Activated CD4-positive, alpha-beta T cell treated with anti-CD3 and anti-CD28 coated beads, Interleukin-2, Interleukin-6, amounts not matched to agents 100 ng/mL and 50 ng/mL, durations not matched to agents 16 hours and 8 hours (primary cell): ENCODE measurements at places on chromosomes 6 and 20.

DNA sequence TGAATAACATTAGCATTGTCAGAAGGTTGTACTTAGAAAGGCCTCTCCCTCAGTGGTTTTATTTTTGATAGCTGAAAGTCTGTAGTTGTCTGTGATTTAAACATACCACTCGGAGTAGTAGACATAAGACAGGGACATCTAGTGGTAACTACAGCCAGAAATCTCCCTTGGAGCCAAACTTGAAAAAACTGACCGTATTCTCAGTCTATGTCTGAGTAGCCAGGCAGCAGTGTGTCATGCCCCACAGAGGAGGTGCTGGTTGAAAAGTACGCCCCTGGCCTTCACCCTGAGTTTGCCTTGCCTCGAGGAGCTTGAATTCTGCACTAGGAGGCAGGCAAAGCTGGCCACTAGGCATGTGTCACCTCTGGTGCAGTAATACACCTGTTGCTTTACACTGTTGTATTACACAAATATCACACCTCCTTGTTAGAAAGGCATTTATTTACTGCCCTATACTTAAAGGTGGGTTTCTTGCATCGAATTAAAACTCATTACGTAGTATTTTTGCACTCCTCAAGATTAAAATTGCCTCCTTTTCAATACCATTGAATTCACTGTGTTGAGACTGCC, 20.8 kb downstream of the ZBTB2 start:
- no peak for DNase-seq

DNA sequence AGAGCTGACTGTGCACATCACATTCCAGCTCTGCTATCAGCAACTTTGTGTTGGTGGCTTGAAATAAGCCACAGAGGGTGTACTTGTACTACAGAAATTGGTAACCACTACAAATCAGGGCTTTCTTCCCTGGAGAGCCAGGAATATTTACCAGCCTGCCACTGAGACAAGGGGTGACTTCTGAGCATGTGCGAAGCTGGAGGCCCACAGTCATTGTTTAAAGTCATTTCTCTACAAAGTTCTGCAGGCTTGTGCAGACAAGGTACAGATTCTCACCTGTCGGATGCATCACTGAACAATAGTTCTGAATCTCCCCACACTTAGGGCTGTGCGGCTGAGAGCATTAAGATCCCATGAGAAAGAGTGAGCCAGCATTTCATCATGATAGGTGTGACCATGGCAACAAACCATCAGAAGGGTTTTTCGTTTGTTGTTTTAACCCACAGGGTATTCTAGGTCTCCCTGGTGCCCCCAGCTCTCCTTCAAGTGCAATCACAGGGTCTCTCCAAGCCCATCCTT, 292.8 kb downstream of the CDC5L start:
- DNase-seq = no peak

GRCh38 chr6:25735261-25735660, 19.3 kb upstream of the SLC17A4 start:
- DNase-seq = no peak

DNA sequence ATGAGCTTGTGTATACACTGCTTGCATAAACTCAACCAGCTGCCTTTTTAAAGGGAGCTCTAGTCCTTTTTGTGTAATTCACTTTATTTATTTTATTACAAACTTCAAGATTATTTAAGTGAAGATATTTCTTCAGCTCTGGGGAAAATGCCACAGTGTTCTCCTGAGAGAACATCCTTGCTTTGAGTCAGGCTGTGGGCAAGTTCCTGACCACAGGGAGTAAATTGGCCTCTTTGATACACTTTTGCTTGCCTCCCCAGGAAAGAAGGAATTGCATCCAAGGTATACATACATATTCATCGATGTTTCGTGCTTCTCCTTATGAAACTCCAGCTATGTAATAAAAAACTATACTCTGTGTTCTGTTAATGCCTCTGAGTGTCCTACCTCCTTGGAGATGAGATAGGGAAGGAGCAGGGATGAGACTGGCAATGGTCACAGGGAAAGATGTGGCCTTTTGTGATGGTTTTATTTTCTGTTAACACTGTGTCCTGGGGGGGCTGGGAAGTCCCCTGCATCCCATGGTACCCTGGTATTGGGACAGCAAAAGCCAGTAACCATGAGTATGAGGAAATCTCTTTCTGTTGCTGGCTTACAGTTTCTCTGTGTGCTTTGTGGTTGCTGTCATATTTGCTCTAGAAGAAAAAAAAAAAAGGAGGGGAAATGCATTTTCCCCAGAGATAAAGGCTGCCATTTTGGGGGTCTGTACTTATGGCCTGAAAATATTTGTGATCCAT, 15.3 kb downstream of the TNFAIP3 start:
- no peak for DNase-seq

DNA sequence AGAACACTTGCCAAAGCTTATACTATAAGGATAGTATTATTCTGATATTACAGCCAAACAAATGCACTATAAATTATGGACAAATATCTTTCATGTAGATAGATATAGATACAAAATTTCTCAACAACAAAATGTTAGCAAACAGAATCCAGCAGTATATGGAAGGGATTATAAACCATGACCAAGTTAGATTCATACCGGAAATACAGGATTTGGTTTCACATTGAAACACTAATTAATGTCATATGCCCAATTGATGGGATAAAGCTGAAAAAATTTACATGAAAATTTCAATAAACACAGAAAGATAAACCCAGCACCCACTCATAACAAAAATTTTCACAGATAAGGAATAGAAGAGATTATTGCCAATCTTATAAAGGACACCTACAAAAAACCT, 770.3 kb upstream of the SLC35B3 start:
- DNase-seq = no peak

- DNase-seq = no peak
Observed at GRCh38 chr6:15499125-15499524, 163.7 kb downstream of the DTNBP1 start.

GRCh38 chr6:4914420-4915159, 89.2 kb downstream of the RPP40 start:
- DNase-seq = no peak

- no peak for DNase-seq
Observed at GRCh38 chr6:81987293-81987692, 234.8 kb upstream of the TENT5A start.

DNA sequence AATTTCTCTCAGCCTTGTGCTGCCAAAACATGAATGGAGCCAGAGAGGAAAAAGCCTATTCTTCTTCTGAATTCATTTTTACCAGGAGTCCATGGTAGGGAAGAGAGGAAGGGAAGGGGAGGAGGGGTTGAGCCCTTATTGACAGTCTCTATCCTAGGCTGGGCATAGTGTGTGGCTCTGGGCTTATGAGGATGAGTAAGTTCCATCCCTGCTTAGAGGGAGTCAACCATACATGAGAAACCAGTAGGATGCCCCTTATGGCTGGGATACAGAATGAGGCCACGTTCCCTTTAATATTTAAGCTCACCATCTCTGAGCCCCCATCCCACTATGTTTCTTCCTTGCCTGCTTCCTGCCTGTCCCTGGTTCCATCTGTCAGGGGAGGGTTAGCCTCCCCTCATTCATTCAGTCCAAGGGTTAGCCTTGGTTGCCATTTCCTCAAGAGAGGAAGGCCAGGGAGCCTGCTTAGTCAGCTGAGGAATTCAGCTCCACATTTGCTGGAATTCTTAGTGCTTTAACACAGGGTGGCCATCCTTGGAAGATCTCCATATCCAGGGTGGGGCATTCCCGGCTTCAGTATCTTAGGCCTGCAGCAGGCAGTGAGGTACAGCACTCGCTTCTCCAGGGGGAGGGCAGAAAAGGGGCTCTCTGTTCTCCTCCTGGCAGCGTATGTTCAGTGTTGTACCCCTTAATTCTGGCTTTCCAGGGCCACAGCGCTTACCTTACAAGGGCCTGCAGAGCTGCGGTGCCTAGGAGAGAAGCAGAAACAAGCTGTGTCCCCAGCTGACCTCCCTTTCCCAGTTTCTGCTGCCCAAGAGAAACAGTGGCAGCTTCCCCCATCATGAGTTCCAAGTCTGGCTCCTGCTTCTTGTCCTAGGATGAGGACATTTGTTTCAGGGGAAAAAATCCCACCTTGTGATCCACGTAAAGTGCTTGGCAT, 12.5 kb downstream of the SIRT5 start:
- no peak for DNase-seq

GRCh38 chr6:10351791-10352190, 63.1 kb downstream of the TFAP2A start:
- DNase-seq = no peak

GRCh38 chr6:16623029-16623653, 138.1 kb downstream of the ATXN1 start:
- no peak for DNase-seq

GRCh38 chr20:42678895-42679294, 510.8 kb downstream of the PTPRT start:
- DNase-seq = no peak

GRCh38 chr6:133997267-133997666, 44.2 kb downstream of the TBPL1 start:
- no peak for DNase-seq

- no peak for DNase-seq
Observed at GRCh38 chr6:91482498-91482897, 895.6 kb upstream of the MAP3K7 start.

GRCh38 chr6:9139746-9140145, 704.4 kb upstream of the SLC35B3 start:
- no peak for DNase-seq

DNA sequence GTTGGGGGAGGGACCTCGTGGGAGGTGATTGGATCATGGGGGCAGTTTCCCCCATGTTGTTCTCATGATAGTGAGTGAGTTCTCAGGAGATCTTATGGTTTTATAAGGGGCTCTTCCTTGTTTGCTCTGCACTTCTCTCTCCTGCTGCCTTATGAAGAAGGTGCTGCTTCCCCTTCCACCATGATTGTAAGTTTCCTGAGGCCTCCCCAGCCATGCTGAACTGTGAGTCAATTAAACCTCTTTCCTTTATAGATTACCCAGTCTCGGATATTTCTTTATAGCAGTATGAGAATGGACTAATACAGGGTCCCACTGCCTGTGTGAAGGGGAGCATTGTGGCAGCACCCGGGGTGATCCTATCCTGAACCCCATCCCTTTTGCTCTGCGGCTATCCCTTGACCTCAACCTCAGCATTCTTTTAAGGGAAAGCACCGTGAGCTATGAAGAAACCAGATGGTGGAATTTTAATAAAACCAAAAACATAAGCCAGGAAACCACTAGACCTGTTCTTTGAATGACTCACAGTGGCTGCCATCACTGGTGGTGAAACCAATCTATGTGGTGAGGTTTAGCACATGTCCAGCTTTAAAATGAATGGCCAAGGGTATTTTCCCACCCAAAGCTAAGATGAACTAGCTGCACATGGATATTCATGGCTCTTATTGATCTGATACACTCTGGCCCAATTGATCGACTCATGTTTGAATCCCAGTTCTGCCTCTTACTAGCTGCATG, 62.2 kb downstream of the ZDHHC14 start:
- DNase-seq = peak; percentile 76

DNA sequence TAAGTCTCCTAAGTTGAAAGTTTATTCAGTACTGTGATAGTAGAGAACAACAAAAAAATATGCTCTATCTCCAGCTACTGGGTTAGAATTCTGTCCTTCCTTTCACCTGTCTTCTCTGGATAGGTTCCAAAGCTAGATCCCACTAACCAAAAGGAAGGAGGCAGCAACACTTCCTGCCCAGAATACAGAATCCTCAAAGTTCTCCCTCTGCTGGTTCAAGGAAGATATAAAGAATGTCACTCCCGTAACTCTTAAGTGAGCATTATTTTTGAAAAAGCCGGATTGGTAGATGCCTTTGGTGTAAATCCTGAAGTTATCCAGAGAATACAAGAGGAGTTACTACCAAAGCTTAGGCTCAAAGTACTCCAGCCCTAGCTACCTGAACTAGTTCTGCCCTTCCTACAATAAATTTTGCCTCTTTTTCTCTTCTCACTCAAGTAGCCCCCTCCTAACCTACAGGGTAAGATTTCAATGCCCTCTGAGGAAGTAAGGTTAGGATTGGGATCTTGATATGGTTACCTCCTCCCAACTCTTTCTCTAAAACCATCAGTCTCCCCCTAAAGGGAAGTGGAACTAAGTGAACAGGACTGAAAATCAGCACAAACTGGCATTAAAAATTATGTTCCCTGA, 26.0 kb upstream of the CRIP3 start:
- no peak for DNase-seq

- no peak for DNase-seq
Observed at GRCh38 chr6:154508573-154509375, 1.7 kb downstream of the CNKSR3 start.

GRCh38 chr6:109236115-109237076, 141.1 kb downstream of the CEP57L1 start:
- peak; percentile 19 for DNase-seq

GRCh38 chr6:104170401-104170800, 689.3 kb downstream of the HACE1 start:
- DNase-seq = no peak

DNA sequence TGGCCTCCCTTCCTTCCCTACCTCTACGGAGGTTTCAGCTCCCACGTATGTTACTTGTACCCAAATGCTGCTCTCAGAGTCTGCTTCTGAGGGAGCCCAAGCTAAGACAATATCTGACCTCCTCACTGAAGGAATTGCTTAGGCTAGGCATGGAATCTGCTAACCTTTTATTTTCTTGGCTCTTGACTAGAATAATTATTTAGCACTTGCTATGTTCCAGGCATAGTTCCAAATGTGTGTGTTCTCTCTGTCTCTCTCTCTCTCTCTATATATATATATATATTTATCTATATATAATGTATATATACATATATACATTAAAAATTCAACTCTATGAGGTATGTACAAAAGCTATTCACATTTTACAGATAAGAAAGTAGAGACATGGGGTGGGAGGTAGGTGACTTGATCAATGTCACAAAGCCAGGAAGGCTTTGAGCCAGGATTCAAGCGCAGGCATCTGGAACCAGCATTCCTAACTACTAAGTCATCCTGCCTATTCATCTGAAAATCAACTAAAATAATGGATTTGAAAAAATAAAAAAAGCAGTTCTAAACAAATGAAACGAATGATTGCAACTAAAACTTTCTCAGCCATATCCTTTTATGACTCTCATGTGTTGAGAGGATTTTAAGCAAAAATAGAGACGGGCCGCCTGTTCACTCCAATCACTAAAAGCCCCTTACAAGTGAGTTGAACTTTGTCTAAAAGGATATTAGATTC, 189.7 kb upstream of the JAG1 start:
- DNase-seq = no peak

GRCh38 chr6:3623451-3624249, 127.9 kb downstream of the PXDC1 start:
- no peak for DNase-seq

DNA sequence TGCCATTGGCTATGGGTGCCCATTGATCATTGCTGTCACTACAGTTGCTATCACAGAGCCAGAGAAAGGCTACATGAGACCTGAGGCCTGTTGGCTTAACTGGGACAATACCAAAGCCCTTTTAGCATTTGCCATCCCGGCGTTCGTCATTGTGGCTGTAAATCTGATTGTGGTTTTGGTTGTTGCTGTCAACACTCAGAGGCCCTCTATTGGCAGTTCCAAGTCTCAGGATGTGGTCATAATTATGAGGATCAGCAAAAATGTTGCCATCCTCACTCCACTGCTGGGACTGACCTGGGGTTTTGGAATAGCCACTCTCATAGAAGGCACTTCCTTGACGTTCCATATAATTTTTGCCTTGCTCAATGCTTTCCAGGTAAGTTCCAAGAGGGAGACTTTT, 16.4 kb downstream of the ADGRF4 start:
- peak; percentile 1 for DNase-seq
